Hindlimb muscle (tissue), 1 donor: ENCODE measurements at places on chromosomes 3 and 15.

- no peak for DNase-seq
These were observed 88.5 kb upstream of the LIMD1 start for GRCh38 chr3:45506084-45506483.

- peak; percentile 34 for DNase-seq
These were observed 385.8 kb downstream of the C3orf38 start for GRCh38 chr3:88535563-88535962.

DNA sequence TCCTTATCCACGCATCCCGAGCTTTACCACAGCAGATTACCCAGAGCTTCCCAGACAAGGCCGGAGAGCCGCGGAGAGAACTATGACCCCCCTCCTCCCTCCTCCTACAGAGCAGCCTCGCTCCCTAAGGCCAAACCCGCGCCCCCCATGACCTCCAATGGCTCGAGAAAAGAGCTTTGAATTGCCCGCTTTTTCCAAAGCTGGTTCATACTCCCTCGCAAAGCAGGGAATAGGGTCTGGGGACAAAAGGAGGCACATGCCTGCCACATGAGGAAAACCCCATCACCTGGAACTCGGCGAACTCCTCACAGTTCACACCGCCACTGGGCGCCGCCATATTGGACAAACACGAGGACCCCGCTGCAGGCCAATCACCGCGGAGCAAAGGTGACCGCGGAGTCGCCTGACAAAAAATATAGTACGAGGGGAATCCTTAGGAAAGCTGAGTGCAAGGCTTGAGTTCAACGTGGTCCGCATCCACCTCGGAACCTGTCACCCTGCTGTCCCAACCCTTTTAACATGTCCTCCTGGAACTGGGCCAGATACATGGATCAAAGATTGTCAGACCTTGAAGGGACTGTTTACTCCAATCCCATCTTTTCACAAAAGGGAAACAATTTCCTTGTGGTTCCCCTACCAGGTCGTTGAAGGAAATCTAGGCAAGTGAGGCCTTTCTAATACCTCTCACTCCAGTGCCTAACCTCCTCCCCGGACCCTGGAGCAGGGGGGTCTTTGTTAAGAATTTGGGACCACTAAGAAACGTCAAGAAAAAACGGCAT is at the start of gene MIX23:
Gene MIX23 (minus strand): TSS at position 344 of the 779 bp plus-strand sequence. CDS start 7 bp downstream, at position 337.
- peak; percentile 90 for DNase-seq

- DNase-seq: no peak
These were observed 186.6 kb downstream of the TIGIT start for GRCh38 chr3:114480442-114480841.

GRCh38 chr3:129131465-129132088 is 10.0 kb upstream of the RAB43 start:
- no peak for DNase-seq

DNA sequence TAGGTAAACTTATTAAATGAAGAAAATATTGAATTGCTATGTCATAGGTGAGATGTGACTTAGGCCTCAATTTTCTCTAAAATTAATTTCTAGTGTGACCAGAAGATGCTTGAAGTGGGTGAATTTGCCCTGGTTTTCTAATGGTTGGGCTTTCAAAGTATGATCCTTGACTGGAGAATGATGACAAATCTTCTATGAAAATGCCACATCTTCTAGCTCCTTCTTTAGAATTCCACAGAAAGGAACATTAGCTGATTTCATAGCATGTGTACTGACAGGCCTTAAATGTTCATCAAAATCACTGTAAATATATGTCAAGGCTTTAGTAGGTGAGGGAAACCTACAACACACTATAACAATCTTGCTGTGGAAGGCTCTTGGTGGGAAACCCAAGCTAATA is 8.9 kb downstream of the ABI3BP start:
- DNase-seq: no peak

DNA sequence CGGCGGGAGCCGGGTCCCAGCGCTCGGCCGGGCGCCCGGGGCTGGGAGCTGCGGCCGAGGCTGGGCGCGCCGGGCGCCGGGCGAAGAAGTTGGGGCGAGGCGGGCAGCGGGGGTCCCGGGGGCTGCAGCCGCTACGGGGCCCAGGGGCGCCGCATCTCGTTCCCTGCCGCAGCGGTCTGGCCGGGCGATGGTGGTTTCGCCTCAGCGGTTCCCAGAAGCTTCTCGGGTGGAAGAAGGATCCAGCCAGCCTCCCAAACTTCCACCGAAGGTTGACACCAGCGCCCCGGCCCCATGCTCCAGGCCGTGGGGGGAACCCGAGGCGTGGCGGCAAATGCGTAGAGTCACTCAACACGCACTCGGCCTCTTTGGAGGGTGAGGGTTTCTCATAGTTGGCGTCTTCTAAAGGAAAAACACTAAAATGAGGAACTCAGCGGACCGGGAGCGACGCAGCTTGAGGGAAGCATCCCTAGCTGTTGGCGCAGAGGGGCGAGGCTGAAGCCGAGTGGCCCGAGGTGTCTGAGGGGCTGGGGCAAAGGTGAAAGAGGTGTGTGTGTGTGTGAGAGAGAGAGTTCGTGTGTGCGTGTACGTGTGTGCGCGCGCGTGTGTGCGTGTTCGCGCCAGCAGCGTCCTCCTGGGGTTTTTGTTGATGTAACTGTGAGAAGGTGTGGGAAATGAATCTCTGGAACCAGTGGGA is 940 bp downstream of the BOC start:
- peak; percentile 60 for DNase-seq

DNA sequence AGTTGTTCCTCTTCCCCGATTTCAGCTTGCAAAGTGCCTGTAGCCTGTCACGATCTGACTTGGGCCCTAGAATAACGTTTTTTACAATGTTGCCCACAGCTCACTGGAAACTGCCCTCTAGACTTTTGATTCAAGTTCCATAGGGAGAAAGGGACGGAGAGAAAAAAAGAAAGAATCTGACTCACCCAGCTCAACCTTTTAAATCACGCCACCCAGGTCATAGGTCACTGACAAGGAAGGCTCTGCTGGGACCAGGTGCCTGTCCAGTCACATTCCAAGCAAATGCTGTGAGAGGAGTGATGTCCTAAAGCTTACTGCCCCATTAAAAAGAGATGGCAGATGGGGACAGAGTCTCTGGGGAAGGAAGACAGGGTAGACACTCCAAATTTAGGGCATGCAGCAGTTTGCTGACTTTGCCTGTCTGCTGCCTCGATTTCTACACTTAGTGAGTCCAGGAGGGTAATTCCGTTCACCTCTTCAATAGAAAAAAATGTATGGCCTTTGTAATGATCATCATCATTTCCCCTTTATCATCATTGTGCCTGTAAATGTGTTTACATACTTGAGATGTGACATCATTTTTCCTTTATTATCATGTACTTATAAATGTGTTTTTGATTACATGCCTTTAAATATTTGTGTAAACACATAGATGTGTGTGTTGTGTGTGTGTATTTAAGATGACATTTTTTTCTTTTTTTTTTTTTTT is 8.4 kb upstream of the MYO1E start:
- DNase-seq: no peak

- DNase-seq: peak; percentile 50
These were observed 13.1 kb upstream of the ALCAM start for GRCh38 chr3:105353485-105354161.

GRCh38 chr3:167843886-167844285 is 108.4 kb downstream of the SERPINI1 start:
- DNase-seq: no peak

DNA sequence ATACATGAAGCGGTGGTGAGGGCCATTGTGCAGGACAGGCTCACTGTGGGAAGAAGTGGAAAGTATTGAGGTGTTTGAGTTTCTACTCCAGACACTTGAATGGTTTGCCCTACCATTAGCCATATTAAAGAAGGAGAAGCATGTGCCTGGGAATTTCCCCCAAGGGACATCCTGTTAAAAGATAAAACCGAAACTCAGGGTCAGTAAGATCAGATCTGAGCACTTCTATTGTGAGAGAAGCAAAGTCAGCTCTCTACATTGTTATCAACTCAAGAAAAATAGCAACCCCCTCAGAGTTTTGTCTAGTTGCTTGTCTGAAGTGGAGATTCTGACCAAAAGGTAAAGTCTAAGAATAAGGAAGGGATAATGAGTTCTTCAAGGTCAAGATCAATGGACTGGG is 269.8 kb downstream of the CHST2 start:
- no peak for DNase-seq

GRCh38 chr15:38560456-38560926 is 4.1 kb downstream of the RASGRP1 start:
- no peak for DNase-seq

- no peak for DNase-seq
These were observed 3.8 kb downstream of the NRROS start for GRCh38 chr3:196643201-196643749.

- DNase-seq: no peak
These were observed 4.5 kb downstream of the CHST13 start for GRCh38 chr3:126528419-126528799.

DNA sequence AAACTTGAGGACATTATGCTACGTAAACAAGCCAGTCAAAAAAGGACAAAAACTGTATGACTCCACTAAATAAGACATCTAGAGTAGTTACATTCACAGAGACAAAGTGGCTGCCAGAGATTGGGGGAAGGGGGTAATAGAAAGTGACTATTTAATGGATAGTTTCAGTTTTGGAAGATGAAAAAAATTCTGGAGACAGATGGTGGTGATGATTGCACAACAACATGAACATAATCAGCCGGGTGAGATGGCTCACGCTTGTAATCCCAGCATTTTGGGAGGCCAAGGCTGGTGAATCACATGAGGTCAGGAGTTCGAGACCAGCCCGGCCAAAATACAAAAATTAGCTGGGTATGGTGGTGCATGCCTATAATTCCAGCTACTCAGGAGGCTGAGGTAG is 40.6 kb downstream of the DPP8 start:
- no peak for DNase-seq

DNA sequence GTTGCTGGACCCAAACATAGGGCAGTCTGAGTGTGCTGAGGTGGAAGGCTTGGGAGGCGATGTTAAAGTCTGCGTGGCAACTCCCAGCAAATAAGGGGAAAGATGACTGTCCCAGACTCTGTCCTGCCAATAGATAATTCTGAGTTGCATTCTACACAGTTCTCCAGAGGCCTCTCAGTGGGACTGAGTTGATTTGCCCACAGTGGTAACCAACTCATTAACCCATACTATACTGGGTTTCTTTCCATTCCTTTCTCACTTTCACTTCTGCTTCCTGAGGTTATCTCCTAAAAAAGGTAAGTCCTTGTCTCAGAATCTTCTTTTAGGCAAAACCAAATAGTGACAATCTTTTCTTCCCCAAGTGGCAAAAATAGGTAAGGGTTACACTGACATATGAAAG is 549.9 kb upstream of the DPPA4 start:
- DNase-seq: no peak

GRCh38 chr15:79160211-79160610 is 69.6 kb upstream of the RASGRF1 start:
- no peak for DNase-seq

DNA sequence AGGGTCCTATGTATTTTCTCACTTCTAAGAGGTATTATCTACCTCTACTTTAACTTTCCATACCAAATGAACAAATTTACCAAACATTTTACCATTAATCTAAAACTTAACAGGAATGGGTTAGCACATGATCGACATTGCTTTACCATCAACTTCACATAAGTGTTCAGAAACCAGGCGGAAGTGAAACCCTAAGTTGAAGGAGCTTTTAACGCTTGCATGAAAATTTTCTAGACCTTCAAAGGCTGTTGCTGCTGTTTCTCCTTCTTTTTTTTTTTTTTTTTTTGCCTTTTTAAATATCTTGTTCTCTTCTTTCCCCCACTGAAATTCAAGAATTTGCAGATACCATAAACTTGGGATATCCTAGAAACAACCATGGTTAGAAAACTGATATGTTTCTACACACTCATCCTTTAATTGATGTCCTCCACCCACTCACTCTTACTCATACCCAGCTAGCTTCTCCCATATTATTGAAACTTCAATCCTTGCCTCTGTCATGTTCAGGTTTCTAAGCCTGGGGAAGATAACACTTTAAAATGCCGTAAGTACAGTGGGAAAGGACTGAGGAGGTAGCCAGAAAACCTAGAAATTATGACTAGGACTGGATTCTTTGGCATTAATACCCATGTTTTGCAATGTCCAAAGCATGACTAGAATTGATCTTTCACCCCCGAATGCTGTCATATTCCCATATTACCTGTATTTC is 24.7 kb downstream of the MYO5A start:
- no peak for DNase-seq

GRCh38 chr3:59131016-59131766 is 81.4 kb upstream of the CFAP20DC start:
- no peak for DNase-seq

DNA sequence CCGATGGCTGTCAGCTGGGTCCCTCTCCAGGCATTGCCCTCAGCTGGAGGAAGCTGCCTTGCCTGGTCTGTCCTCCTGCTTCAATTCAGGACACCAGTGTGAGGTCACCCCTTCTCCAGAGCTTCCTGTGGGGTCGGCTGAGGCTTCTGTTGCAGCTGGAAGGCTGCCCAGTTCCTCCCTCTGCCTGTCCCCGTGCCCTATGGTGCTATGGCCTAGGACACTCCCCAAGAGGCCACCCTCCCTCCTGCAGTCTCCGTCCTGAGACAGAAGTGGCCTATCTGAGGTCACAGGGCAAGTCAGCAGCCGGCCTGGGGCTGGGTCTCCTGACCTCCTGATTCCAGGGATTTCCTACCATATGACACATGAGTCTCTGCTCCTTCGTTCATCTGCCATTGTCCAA is 57.9 kb downstream of the RASGRF1 start:
- DNase-seq: no peak

DNA sequence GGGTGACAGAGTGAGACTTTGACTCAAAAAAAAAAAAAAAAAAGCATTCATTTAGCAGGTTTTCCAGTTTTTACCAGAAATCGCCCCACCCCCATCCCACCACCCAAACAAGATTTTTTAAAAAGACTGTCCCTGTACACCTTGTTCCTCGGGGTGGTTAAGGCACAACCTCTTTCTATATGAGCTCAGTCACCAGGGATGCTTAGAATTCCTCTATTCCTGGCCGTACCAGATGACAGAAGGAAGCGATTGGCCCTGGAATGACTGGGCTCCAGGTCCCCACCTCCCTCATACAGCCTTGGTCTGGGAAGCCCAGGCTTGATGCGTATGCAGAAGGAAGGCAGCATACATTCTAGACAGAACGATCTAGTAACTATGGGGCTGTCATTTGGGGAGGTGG is 25.6 kb downstream of the IDH2 start:
- no peak for DNase-seq

DNA sequence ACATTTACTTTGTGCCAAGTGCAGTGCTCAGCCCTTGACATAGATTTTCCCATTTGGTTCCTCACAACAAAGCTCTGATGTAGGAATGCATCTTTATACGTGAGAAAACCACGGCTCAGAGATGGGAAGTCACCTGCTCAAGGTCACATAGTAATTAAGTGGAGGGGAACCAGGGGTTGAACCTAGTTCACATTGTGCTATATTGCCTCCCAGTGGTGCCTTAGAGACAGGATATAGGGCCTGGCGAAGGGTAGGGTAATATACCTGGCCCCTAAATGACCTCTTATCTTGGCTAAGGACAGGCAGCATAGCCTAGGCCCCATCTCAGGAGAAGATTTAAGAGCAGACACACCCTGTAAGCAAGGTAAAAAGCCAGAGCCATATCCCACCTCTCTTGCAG is 71.5 kb downstream of the FOXP1 start:
- no peak for DNase-seq

GRCh38 chr3:168021737-168022450 is 73.8 kb downstream of the GOLIM4 start:
- DNase-seq: no peak
